Mesenchymal stem cell (in vitro differentiated cells and primary cell): ENCODE measurements at places on chromosomes 11 and 22.

- DNase-seq = no peak
These were observed 8.3 kb downstream of the GAS2 start for GRCh38 chr11:22674470-22675439.

GRCh38 chr22:40567106-40567505 lies 69.4 kb downstream of the MRTFA start:
- DNase-seq = no peak

- DNase-seq = no peak
These were observed 92.8 kb upstream of the TEAD1 start for GRCh38 chr11:12581416-12581815.

- no peak for DNase-seq
These were observed 14.0 kb downstream of the USP35 start for GRCh38 chr11:78202733-78203167.

DNA sequence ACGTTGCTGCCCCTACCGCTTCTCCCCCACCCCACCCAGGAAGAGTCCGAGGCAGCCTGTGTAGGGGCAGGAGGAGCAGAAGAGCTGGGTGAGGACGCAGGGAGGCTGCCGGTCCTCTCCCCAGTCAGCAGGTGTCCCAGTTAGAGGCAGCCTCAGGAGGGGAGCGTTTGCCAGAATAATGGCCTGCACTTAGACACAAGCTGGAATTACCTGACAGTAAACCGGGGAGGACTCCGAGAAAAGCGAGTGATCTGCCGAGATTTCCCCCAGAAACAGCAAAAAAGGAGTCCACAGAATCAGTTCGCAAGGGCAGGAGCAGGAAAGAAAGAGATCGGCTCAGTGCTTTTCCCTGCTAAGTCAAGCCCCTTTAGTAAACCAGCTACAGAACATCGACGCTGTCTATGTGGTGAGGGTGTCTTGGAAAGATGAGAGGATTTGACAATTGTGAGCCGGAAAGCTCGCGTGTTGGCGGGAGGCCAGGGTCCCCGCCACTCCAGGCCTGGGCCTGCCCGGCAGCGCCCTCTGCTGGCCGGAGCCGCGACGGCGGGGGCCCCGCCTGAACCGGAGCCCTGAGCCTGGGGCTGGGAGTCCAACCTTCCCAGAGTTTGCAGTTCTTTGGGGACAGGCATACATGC lies 17.7 kb upstream of the THRSP start:
- DNase-seq = peak; percentile 63

- no peak for DNase-seq
These were observed 218.7 kb upstream of the MTNR1B start for GRCh38 chr11:92750794-92751193.

DNA sequence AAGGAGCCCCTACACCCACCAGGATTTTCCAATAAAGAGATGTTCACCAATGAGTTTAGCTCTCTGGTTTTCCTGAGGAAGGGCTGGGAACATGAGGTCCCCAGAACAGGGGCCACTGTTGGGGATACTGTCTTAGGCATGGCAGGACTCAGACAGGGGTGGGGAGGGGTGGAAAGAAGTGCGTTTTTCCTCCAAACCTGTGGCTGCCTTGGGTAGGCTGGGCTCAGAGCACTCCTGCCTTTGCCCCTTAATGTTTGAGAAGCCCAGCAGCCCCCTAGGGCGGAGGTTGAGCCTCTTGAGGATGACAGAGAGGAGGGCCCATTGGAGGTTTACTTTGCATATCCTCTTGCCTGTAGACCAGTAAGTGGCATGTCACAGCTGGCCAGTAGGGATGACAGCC lies 10.6 kb downstream of the MTFP1 start:
- no peak for DNase-seq

DNA sequence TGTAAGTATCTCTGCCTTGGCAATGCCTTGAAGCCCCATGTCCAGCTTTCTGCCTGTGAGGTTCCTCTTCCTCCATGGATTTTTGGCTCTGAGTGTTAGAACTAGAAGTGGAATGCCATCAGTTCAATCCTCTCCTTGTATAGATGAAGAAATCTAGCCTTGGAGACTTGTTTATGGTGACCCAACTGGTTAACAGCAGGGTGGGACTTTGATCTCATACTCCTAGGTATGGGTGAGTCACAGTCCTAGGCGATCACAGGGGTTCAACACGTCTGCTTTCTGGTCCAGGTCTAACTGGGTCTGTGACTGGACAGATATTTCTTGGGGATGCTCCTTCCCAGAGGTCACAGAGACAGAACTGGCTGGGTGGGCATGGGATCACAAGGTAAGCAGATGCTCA lies 9.2 kb upstream of the MTFP1 start:
- DNase-seq = no peak

DNA sequence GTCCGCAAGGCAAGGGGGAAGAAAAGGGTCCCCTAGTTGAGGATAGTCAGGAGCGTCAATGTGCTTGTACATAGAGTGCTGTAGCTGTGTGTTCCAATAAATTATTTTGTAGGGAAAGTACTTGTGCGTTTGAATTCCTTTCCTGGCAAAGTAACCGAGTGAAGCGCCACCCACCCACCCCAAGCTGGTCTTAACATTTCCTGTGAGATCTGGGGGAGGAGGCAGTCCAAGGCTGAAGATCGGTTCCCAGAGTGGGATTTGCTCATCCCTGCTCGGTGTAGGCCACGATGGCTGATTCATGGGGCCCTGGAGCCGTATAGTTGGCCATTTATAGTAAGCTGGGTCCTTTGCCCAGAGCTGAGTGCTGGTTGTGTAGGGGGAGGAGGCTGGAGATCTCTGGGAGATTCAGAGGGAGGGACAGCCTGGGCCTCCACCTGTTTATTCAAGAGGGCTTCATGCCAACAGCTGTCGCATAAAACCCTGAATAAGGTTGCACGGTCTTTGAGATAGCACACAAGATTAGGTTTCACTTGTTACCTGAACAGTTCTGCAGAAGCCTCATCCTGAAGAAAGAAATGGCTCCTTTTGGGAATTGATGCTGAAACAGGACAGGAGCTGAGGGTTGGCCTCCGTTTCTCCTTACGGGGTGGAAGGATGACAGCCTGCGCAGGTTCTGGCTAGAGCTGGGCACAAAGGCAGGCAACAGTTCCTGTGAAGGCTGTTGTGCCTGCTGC lies 2.4 kb downstream of the ATF4 start:
- peak; percentile 57 for DNase-seq

DNA sequence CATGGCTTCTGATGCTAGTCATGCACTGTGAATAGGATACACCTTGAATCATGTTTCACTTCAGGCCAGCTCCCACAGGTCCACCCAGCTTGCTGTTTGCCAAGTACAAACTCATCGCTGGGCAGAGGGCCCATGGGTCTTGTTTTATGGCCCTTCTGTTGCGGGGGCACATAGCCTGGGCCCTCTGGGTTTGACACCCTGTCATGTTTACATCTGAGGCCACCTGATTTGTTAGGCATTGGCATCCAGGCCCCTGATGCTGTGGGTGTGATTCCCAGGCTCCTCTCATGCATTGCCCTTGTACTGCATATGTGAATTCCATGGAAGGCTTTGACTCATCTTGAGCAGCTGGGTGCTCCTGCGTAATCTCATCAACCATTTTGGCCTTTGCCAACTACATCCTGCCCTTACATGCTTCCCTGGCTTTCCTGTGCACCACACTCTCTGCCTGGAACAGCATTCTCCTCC lies 32.6 kb downstream of the PPFIBP2 start:
- DNase-seq = no peak

- no peak for DNase-seq
These were observed 191.4 kb upstream of the SORL1-AS1 start for GRCh38 chr11:121644187-121644512.

- no peak for DNase-seq
These were observed 106.1 kb upstream of the LUZP2 start for GRCh38 chr11:24390762-24391161.

DNA sequence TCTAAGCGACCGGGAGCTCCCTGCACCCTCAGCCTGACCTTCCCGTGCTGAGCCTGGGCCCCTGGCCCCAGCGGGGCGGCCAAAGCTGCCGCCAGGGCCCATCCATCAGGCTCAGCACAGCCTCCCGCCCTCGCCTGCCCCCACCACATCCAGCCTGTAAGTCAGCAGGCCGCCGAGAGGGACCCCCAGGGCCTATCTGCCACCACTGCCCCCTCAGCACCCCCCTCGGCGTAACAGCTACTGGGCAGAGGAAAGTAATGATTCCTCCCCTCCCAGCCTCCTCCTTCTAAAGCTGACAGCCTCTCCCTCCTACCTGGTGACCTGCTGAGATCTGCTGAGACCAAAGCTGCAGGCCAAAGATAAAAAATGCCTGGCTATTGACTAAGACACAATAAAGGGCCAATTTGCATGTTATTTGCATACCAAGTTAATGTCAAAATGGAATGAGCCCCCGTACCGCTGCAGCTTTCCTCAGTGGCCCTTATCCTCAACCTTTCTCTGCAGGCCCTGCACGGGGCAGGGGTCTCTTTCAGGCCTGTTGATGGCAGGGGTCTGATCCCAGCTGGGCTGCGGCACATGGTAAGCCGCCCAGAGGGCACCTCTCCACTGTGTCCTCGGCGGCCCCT lies 51.6 kb downstream of the RPUSD4 start:
- no peak for DNase-seq

DNA sequence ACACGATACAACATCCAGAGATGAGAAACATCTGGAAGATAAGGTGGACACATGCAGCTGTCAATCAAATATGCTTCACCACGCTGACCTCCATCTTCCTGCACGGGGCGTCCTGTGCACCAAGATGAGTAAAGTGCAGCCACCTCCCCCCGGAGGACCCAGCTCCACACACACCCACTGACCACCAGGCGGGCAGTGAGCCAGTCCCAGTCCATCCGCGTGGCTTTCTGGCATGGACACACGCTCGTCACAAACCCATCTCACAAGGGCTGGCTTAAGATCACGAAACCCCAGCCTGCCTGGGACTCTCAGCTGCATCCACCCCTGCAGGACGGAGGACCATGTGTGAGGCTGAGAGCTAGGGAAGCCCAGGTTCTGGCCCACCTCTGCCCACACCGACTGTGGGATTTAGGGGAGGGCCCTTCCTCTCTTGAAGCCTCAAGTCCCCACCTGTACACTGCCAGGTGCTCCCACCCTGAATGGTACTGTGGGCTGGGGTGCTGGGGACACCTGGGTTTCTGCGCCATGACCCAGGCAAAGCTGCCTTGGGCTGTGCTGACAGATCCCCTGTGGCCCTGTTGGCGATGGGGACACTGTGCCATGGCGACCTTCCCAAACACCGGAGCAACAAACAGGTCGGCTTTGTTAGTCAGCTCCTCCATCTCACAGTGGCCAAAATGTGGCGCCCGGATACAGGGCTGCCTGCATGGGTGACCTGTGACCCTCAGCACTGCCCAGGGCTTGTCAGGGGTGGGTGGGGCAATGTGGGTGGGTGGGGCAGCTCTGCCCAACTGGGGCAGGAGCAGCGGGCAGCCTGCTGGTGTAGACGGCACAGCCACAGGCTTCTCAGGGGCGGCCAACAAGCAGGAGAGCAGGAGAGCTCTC lies 629.0 kb downstream of the TBC1D22A start:
- DNase-seq = no peak

GRCh38 chr11:10813945-10814344 lies 5.2 kb upstream of the EIF4G2 start:
- no peak for DNase-seq

DNA sequence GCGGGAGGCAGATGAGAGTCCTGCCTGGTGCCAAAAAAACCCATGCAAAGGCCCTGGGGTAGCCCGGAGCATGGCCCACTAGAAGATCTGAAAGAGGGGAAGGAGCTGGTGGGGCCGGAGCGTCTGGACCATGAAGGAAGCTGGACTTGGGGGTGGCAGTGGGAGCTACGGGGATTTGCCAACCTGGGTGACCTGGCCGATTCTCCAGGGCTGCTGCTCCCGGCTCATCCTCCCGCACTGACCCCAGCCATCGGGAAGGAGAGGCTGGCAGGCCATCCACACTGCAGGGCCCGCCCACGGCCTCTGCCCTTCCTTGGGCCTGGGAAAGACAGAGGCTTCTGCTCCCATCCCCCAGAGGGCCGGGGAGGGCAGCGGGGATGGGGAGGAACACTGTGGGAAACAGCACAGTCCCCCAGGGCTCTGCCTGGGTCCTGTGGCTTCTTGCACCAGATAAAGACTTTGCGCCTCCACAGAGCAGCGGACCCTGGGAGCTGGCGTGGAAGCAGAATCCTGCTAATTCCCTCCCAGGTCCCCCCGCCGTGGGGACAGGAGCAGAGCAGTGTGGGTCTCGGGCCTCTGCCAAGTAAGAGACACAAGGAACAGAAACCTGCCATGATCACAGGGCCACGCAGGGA lies 87.1 kb upstream of the LINC01488 start:
- DNase-seq = no peak

- no peak for DNase-seq
These were observed 1.9 kb upstream of the MPZL2 start for GRCh38 chr11:118265954-118266353.

GRCh38 chr11:110134110-110134509 lies 40.9 kb downstream of the ZC3H12C start:
- DNase-seq = no peak

- no peak for DNase-seq
These were observed 12.3 kb downstream of the IFT27 start for GRCh38 chr22:36763576-36763975.

GRCh38 chr11:38835966-38836365 lies 2237.9 kb upstream of the RAG2 start:
- no peak for DNase-seq

GRCh38 chr11:74139151-74139918 lies 31.5 kb downstream of the C2CD3 start:
- DNase-seq = peak; percentile 19

DNA sequence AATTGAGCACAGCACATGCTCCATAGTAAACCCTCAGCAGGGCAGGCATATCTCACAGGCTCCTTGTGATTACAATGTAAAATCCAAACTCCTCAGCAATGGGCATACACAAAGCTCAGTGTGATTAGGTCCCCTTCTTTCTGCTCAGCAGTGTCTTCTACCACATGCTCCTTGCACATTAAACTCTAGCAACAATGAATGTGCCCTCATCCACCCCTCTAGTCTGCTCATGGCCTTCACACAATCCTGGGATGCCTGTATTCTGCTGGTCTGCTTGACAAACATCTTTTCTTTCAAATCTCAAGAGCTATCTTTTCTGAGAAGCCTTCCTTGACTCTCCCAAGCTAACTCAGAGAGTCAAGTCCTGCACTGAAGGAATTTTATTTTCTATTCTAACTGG lies 32.4 kb upstream of the DBX1 start:
- no peak for DNase-seq

GRCh38 chr11:68997124-68997994 lies 15.7 kb downstream of the MRGPRF start:
- DNase-seq = no peak

- DNase-seq = no peak
These were observed 45.9 kb upstream of the TEAD1 start for GRCh38 chr11:12628314-12628713.

- peak; percentile 59 for DNase-seq
These were observed 625 bp downstream of the EIF3D start for GRCh38 chr22:36528341-36528740.

DNA sequence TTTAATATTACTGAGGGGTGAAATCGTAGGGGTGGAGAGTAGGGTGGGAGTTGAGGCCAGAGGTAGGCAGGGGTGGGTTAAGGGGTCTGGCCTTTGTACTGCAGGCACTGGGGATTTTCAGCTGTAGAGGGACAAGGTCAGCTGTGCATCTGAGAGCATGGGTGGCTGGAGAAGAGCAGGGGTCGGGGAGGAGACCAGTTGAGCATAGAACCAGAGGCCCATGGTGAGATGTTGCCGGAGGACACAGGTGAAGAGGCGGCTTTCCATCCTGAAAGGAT lies 12.1 kb upstream of the CELSR1 start:
- no peak for DNase-seq

GRCh38 chr11:91078221-91078620 lies 855.4 kb upstream of the CHORDC1 start:
- no peak for DNase-seq

GRCh38 chr11:26621132-26621531 lies 49.1 kb upstream of the MUC15 start:
- DNase-seq = peak; percentile 73
